ENCODE measurements at places on chromosomes 12 and 14.

- no peak for DNase-seq
Measured at GRCh38 chr14:40955131-40955505, 651.6 kb upstream of the LRFN5 start.

- DNase-seq = no peak
Measured at GRCh38 chr12:10967409-10967808, 19.3 kb downstream of the TAS2R50 start.

GRCh38 chr12:104578453-104578852 lies 121.7 kb downstream of the CHST11 start:
- no peak for DNase-seq

DNA sequence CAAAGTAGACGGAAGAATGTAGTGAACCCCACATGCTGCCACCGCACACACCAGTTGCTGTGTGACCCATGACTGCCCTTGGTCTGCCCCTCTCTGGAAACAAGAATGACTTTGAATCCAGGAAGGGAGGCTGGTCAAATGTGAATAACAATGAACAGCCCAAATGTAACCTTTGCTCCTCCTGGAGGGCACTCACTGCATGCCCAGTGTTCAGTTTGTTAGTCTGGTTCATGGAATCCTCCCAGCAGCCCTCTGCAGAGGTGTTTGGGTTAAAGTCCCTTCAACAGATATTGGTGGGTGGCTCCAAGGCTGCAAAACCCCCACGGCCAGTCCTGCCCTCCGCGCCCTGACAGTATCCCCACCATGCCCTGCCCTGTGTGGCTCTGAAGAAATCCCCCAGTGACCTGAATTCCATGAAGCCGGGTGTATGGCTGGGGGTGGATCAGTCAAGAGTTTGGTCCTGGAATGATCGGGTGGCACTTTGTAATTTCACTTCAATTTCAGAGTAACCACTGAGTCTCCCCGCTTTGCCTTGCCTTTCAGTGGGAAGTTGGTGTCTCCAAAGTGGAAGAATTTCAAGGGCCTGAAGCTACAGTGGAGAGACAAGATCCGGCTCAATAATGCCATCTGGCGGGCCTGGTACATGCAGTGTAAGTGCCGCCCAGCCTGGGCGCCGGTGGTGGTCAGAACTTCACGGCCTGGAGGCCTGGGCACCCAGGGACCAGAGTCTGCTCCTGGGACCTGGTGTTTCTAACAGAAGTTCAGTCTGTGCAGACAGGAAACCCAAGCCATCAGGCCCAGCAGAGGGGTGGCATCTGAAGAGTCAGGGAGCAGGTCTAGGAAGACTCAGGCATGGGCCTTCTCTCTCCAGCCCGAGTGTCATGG lies 47.1 kb downstream of the IL31 start:
- DNase-seq = no peak

DNA sequence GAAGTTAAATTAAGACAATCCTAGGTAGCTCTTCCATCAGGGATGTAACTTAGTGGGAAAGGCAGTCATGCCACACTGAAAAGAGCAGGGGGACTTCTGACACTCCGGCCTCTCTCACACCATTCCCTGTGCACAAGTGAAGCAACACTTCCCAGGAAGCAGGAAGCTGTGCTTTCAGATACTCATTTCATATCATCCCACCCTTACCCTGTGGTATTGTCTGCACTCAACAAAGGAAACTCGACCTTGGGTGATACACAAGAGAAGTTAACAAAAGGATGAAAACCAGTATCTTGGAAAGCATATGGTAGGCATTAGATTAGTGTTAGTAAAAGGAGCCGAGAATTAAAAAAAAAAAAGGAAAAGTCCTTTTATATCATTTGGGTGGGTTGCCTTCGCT lies 61.3 kb upstream of the MDM1 start:
- DNase-seq = no peak

DNA sequence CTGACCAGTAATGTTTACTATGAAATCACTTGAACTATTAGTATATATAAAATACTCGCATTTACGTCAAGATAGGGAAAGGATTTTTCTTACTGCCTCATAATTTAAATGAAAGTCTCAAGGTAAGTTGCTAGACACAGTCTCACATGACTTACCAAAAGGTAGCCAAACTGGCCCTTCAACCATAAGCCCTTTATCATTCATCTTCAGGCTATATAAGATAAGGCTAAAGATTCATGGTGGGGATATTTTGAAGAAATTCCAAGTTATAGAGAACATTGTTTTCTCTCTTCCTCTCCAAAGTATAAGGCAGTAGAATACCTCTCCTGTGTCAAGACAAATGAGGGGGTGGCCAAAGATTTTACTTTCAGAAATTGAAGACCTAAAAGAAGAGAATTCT lies 23.4 kb downstream of the KIF21A start:
- DNase-seq = no peak

GRCh38 chr14:75896341-75896740 lies 85.5 kb downstream of the TGFB3 start:
- DNase-seq = no peak

GRCh38 chr14:69473946-69474345 lies 10.6 kb upstream of the PLEKHD1 start:
- no peak for DNase-seq

DNA sequence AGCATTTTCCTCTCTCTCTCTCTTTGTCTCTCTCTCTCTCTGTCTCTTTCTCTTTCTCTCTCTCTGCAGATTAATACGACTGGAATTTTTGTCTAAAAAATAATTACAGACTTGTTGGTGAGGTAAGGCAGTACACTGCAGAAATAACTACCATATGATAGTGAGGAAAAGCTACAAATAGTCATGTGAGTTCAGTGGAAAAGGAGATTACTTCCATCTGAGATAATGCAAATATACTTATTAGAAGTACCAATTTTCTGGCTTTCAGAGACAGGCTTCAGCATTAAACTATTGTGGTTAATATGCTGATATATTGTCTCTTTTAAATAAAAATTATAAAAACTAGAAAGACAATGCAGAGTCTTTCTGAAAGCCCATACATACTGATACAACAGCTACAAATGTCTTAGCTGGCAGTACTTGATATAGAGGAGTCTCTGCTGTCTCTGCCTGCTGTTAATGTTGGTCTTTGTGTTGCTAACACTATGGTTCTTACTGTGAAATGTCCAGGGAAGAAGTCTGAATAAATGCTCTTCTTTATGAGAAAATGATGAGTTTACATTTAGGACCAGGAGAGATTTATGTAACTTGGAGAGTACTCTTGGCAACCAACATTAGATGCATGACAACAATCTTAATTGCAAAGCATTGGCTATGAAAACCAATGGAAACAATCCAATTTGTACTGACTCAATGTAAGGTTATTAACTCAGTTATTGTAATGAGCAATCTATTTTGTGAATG lies 167.0 kb downstream of the LRFN5 start:
- DNase-seq = no peak
